Effector memory CD8-positive, alpha-beta T cell (primary cell): ENCODE measurements at places on chromosomes 7 and 10.

GRCh38 chr7:6375348-6376101, 72.2 kb downstream of the DAGLB start:
- DNase-seq, result peak; percentile 14

DNA sequence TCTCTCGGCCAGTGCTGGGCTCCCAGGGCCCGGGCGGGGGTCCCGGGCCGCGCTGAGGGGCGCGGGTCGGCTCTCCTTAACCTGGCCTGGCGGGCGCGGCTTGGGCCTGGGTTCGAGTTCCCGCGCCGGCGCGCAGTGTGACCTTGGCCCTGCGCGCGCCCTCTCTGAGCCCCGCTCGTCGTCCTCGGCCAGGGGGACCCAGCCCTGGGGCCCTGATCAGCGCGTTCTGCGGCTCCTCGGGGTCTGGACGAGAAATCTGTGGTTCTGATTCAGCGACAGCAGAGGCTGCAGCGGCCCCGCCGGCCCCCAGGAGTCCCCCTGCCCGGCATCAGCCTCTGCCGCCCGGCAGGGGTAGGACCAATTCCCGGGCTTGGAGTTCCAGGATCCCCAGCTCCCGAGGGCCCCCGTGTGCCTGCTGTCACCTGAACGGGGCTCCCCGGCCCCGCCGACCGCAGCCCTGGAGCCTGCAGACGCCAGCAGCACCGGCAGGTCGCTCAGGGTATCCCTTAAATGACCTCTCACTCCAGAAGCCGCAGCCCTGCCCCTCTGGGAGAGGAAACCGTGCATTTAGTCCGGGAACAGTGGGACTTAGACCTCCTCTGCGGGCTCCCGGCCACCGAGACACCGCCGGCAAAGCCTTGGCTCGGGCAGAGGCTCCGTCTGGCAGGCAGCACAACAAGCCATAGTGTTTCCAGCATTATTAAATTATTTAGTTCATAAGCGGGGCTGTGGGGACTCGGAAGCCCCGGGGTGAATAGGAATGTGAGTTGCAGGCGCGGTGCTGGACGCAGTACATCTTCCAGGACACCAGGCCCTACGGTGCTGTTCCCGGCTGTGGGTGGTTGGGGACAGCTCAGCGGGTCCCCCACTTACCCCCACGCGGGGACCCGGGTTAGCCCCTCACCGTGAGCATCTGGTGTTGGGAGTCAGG, 572 bp downstream of the CHST12 start:
- DNase-seq, result no peak

DNA sequence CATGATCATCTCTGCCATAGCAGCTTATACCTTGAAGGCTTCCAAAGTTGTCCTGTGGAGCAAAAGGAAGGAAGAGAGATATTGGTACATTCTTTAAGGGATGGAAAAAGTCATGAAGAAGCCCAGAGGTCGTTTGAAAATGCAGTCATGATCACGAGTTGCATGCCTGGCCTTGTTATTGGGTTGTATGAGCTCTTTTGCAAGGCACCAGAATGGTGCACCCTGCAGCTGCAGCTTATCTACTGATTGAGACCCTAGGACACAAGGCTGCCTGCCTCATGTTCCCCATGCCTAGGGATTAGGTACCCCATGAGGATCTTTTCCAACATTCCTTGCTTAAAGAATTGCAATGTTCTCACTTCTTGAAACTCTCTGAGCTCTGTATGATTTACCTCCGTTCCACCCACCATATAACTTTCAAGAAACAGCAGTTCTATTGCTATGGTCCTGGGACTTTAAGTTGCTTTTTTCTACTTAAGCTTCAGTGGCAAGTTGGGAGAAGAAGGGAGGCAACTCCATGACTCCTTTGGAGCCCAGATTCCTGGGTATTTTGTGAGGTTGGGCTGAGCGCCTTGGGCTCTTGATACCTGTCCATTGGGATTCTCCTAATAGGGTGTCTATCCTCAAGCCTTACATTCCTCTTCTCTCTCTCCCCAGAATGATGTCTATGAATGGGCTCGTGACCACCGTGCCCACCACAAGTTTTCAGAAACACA, 6.9 kb downstream of the SCD start:
- no peak for DNase-seq

DNA sequence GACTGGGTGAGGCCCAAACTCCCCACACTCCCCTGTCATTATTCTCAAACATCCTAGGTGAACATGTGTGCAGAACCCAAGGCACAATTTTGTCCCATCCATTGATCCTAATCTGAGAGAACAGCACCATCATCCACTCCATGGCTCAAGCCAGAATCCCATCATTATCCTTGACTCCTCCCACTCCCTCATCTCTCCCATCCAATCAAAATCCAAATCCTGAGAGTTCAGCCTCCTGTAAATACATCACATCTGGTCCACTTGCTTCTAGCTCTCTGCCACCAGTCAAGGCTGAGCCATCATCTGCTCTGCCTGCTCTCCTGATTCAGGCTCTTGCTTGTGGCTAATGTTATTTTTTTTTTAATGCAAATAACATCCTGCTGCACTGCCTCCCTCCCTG, 75.9 kb upstream of the SLF2 start:
- no peak for DNase-seq

DNA sequence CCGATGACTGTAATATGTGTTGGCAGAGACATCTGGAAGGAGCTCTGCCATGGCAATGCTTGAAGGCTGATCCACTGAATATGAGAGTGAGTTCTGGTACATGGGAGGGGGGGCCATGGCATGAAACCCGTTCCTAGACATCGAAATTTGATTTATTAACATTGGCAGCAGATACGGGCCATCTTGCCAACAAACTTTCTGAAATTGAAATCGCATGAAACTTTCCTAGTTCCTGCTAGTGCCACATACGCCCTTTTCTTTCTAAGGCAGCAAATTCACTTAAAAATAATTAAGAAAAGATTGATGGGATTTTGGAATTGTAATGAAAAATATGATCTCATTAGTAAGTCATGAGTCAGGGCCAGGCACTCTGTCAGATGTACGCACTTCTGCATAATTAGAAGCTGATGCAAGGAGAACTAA, 91.8 kb upstream of the KMT2C start:
- no peak for DNase-seq

DNA sequence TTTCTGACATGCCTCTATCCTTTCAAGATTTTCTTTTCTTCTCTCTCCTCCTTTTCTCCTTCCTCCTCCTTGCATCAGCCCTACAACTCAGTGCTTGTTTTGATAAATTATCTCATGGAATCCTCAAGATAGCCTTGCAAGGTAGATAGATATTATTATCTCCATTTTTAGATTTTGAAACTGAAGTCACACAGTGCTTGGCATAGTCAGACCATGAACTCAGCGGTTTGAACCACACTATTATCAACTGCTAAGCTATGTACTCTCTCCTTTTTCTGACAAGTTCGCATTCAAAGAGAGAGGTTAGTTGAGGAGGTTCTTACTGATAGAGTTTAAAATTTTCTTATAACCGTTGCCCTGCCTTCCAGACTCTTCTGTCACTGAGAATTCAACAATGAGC, 79.1 kb downstream of the SUGCT start:
- DNase-seq, result no peak

DNA sequence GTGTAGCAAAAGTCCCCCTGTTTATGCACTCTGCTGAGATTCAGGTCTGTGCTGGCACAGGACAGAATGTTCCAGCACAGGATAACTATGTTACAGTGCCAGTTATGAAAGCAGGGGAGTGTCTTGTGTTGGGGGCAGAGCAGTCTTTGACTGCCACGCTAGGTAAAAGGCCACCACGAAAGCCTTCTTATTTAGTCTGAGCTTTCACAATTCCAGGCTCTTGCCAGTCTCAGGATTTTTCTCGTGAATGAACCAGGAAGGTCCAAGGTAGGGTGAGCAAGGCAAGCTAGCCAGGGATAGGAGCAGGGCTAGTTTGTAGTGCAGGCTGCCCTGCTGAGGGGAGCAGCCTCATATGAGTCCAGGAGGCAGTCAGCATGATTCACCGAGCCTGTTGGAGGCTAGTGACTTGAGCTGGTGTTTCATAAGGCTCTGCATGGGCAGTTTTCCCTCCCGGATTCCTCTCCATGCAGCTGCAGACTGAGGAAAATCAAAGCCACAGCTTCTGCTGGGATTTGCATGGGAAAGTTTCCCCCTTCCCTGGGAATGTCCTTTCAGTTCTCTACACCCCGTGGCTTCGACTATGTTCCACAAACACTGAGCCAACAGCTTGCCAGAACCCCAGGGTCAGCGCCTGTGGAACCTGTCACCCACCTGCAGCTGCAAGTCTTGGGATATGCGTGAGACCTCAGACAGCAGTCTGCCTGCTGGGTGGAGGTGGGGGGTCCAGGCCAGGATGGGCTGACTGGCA, 112.3 kb downstream of the JCAD start:
- DNase-seq, result no peak

DNA sequence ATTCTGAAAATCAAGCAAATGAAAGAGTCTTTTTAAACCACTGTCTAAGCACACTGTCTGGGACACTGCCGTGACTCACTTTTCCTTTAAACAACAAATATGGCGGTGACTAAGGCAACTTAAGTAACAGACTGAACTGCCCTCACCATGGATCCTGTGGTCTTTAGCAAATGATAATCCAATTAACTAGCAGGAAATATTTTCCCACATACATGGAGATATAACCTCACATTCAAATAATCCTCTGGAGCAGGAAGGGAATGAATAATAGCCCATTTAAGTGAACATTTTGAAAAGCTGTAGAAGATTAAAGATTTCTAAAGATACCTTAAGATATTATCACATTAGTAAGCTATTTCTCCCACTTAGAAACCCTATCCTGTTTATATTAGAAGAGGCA, 40.3 kb upstream of the LRRC17 start:
- DNase-seq, result no peak

DNA sequence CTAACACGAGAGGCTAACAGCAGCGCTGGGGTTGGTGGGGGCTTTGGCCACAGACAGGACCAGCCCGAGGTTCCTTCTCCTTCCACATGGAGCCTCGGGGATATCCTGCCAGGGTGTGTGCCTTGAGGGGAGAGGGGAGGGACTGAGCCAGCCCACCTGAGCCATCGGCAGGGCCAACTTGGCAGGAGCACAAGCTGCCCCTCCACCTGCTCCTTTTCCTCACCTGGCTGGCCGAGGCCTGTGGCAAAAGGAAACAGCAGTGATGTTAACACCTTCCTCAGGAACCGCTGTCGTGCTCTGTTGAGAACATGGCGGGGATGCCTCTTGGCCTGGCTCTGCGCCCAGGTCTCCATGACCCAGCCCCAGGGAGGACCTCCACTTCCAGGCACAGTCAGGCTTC, 255.1 kb upstream of the PPP2R2D start:
- DNase-seq, result no peak

DNA sequence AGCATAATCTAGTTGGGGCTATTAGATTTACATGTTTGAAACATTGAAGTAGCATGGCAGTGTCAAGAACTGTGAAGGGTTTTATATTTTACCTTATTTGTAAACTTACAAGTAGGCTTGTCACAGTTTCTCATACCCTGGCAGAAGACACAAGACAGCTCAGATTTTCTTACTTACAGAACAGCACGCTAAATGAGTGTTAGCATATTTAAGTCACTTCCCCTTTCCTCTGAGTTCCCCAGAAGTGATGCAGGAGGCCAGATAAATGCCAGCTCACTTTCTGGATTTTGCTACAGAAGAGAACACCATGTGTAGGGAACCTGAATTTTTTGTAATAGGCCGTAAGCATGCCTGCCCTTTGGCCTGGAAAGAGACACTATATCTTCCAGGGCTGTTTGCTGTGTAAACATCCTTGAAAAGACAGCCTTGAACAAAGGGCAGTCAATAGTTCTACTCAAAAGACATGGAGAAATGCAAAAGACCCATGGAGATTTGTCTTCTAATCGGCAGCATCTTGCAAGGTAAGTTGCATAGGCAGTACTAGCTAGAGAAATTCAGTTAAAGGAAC, 279.1 kb downstream of the PHF14 start:
- DNase-seq, result no peak

GRCh38 chr10:95221124-95221523, 27.1 kb downstream of the ACSM6 start:
- no peak for DNase-seq

DNA sequence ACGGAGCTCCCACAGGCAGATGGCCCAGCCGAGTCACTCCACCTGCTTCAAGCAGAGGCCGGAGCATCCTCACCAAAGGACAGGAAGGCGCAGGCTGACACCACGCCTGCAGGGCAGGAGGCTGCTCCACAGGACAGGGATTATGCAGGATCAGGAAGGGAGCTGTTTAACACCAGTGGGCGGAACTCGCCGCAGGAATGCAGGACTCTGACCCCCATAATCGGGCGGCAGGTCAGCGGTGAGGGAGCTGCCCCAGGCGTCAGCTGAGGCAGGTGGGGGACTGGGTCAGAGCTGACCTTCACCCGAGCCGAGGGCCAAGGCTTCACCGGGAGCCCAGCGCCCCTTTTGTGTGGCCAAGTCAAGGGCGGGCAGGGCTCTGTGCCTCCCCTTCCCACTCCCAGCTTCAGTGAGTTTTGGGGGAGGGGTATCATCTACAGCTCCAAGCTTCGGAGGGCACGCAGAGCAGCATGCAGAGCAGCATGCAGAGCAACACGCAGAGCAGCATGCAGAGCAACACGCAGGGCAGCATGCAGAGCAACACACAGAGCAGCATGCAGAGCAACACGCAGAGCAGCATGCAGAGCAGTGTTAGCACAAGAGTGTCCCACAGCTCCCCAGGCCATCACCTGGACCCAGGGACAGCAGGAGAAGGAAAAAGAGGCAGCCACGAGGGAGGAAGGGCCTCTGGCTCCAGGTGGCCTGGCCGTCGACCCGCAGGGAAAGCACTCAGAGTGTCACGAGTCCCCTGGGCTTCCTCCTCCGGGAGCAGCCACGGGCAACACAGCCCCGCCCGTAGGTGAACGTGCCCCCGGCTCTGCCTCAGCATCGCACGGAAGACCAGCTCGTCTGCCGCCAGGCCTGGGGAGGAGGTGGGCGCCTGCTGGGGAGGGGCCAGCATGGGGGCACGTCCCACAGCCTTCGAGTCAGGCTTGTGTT, 151.7 kb upstream of the PPP2R2D start:
- no peak for DNase-seq

GRCh38 chr10:90635111-90635765, 222.6 kb downstream of the HTR7 start:
- DNase-seq, result no peak

GRCh38 chr7:121871188-121871587, 1.8 kb upstream of the PTPRZ1 start:
- no peak for DNase-seq

- no peak for DNase-seq
These were observed 82.5 kb downstream of the ZNF467 start for GRCh38 chr7:149690688-149691446.

GRCh38 chr10:26555719-26556368, 117.7 kb downstream of the APBB1IP start:
- DNase-seq, result no peak

GRCh38 chr7:132065989-132066603, 509.7 kb upstream of the PODXL start:
- no peak for DNase-seq

- DNase-seq, result no peak
These were observed 18.3 kb upstream of the TBX20 start for GRCh38 chr7:35272246-35272645.

- DNase-seq, result peak; percentile 52
These were observed 117.3 kb downstream of the PRKAG2 start for GRCh38 chr7:151759591-151760042.

- DNase-seq, result no peak
These were observed 285.2 kb upstream of the KLF6 start for GRCh38 chr10:4070184-4070583.
